ENCODE measurements at places on chromosomes 7 and 10.

- DNase-seq: no peak
These were observed 222.0 kb upstream of the C7orf33 start for GRCh38 chr7:148368562-148368961.

DNA sequence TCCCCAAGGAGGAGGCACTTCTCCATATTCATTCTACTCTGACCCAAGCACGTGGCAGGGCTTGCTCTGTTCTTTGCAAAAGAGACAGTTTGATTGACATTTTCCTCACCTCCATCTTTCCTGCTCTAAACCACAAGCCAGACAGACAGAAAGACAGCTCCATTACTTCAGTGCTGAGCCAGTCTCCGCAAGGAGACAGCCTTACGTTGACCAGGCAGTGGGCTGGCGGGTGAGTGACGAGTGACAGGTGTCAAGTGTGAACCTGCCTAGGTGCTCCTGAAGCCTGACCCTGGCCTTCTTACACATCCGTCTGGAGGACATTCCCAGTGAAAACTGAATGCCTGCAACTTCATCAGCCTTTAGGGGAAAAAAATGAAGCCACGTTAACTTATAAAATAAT lies 314.6 kb downstream of the TNS3 start:
- no peak for DNase-seq

DNA sequence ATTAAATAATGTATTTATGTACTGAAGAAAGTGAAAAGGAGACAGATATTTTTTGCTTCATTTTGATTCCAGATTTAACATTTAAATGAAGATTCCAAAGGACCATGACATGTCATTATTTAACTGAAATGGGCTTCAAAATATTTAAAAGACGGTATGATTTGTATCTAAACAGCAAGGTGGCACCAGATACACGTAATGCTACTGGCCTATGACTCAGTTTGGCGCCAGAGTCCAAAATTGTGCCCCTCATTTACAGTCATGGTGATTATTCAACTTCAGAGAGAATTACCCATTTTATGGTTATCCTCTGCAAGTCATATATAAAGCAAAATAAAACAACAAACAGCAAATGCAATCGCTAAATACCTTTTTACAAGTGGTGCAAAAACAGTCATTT lies 94.5 kb downstream of the ETV1 start:
- DNase-seq: no peak

GRCh38 chr7:31432836-31433340 lies 81.0 kb upstream of the ITPRID1 start:
- peak; percentile 43 for DNase-seq

DNA sequence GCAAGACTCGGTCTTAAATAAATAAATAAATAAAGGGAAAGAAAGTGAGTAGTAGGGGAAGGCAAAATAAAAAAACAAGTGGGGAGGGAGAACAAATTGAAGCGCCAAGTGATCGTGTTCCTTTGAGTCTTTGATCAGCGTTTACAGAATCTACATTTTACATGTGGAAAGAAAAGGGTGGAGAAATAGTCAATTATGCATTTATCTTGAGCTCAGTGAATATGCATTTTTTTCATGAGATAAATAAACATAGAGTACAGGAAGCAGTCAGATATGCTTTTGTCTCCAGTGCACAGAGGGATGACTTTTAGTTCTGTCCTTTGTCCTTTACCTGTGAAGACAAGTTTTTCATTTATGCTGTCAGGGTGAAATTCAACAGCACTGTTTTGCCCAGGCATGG lies 6.1 kb upstream of the GUSB start:
- no peak for DNase-seq

DNA sequence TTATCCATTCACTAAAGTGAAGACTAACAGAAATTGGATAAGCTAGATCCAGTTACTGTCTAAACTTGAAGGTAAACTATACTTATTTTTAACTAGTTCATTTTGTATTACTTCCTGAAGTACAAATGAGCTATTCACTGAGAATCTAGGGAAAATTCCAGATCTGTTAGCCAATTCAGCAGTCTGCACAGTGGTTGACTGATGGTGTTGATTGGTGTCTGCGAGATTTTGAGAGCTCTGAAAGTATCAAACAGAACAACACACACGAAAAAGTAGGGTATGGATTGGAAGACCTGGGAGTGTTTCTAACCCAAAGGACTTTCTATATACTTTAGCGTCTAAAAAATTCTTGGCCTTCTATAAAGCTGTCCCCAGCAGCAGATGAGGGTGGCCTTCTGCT lies 33.6 kb upstream of the AGR2 start:
- DNase-seq: peak; percentile 27

DNA sequence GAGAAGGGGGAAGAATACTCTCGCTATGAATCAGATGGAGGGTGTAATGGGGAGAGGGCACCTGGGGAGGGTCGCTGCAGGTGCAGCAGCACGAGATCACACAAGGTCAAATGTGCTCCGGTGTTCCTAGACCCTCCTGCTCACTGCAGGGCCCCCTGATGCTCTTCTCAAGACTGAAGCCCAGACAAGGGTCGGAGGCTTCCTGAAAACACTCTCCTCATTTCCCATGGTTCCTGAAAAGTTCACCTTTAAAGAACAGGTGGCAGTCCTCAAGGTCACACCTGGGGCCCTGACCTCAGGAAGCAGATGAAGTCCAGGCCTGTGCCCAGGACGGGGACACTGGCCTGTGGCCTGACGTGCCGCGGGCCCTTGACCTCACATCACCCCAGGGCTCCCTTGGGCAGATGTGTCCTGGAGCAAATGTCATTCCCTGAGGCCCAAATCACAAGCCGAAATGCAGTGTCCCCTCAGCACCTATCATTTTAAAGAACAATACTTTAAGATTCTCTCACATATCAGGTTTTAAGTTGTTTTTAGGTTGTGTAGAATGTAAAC lies 289.8 kb downstream of the GLRX3 start:
- no peak for DNase-seq

DNA sequence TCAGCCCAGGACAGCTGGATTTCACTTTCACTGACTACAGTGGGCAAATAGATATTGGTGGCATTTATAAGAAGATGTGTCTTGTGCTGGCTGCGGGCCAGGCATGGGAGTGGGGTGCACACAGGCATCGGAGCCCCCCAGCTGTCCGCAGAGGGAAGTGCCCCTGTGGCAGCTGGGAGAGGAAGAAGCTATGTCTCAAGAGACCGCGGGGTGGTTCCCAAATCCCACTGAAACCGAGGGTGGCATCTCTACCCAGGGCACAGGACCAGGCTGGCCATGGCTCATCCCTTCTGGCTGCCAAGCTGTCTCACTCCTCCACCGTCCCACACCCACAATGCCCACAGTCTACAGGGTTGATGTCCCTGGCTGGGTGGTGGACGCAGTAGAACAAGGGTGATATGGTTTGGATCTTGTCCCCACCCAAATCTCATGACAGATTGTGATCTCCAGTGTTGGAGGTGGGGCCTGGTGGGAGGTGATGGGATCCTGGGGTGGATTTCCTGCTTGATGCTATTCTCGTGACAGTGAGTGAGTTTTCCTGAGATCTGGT lies 94.8 kb downstream of the TCERG1L start:
- DNase-seq: no peak

DNA sequence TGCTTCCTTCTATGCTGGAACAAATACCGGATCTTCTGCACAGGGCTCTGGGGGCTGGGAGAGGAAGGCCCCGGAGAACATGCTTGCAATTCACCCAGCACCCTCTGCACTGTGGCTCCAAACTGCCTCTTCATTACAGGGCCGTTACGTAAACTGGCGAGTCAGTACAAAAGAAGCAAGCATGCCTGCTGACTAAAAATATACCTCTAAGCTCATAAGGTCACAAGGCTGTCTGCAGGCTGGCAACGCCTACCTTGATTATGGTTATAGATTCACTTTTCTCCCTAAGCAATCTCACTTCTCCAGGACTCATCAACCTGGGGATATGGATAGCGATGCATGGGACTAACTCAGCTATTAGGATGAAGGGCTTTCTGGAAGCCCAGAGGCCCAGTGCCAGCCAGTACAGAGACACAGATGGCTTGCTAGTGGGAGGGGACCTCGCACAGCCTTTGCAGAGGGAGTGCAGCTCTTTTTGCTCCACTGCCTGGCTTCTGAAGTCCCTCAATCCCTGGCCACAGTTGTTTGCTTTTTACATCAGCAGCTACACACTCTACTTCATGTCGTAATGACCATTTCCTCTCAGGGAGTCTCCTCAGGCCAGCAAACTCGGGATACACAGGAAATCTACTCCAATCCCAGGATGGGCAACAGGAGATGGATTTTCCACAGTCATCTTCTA lies 96.1 kb downstream of the SH3PXD2A start:
- no peak for DNase-seq

- peak; percentile 80 for DNase-seq
These were observed 607.2 kb upstream of the MGMT start for GRCh38 chr10:128859738-128860386.

GRCh38 chr7:37443627-37444026 lies 5.0 kb downstream of the ELMO1 start:
- DNase-seq: no peak

GRCh38 chr10:3924344-3924743 lies 139.3 kb upstream of the KLF6 start:
- DNase-seq: peak; percentile 48

GRCh38 chr10:122310311-122311050 lies 39.4 kb downstream of the BTBD16 start:
- DNase-seq: peak; percentile 92

GRCh38 chr10:62297857-62298256 lies 29.2 kb upstream of the RTKN2 start:
- no peak for DNase-seq

GRCh38 chr7:97731736-97732564 lies at the start of gene TAC1:
TAC1 (plus strand) TSS chr7:97732086; CDS start chr7:97732613, 527 bp downstream.
- no peak for DNase-seq

GRCh38 chr7:45191396-45191795 lies 33.8 kb downstream of the RAMP3 start:
- DNase-seq: no peak

DNA sequence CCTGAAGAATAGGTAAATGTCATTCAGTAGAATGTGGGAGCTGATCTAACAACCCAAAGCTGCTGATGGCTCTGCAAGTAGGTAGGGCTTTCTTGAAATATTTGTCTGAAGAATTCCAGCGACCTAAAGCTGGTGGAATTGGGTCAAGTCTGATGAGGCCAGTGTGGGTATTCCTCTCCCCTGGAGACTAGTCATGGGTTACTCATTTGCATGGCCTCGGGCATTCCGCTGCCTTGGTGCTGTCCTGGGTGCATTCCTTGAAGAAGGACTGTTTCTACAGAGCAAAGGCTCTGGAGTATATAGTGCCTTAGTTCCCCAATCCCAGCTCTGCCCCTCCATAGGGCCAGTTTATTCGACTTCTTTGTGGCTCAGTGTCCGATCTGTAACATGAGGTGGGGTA lies 19.2 kb downstream of the PDK4 start:
- DNase-seq: peak; percentile 98

GRCh38 chr7:983616-984071 lies 663 bp downstream of the CYP2W1 start:
- DNase-seq: no peak

DNA sequence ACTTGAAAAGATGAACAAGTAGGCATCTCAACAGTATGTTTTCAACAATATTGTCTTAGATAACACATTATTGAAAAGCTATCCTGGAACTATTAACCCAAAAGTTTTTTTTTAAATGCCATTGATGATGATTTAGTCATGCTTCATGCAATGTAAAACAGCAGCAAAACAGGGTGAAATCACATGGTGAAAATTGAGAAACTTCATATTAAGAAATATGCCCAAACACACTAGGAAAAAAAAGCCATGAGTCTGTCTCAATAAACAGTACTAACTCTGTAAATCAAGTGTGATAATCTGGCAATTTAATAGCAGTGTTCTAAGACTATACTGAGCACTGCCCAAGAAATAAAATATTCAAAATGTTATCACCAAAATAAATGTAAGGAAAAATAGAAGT lies 613.1 kb downstream of the KCNMA1 start:
- no peak for DNase-seq

GRCh38 chr7:47725031-47725780 lies 143.3 kb upstream of the TNS3 start:
- DNase-seq: no peak

GRCh38 chr7:5773661-5774086 lies 7.8 kb downstream of the RNF216 start:
- peak; percentile 80 for DNase-seq

DNA sequence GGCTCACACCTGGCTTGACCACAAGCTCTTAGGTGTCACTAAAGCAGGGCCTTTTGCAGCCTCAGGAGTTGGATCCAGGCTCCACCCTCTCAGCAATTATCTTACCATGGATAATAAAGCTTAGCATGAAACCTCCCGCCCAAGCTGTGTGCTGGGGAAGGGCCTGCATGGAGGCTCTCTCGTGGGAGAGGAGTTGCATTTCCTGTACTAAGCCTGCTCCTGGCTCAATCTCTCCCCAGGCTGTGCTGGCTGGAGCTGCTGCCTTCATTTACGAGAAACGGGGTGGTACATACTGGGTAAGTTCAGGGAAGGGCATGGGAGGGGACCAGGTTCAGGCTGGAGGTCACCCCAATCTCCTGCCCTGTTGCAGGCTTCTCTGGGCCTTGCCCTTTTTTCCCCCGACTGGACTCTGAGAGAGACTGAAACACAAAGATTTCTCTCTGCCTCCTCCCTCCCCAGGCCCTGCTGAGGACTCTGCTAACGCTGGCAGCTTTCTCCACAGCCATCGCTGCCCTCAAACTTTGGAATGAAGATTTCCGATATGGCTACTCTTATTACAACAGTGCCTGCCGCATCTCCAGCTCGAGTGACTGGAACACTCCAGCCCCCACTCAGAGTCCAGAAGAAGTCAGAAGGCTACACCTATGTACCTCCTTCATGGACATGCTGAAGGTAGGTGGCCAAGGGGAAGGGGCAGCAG lies 2.7 kb downstream of the TMEM176A start:
- no peak for DNase-seq

GRCh38 chr7:36406156-36406555 lies 16.5 kb downstream of the ANLN start:
- no peak for DNase-seq

GRCh38 chr10:103896225-103896624 lies 21.8 kb downstream of the STN1 start:
- no peak for DNase-seq

- no peak for DNase-seq
These were observed 201.4 kb upstream of the AOAH start for GRCh38 chr7:36925691-36926090.

DNA sequence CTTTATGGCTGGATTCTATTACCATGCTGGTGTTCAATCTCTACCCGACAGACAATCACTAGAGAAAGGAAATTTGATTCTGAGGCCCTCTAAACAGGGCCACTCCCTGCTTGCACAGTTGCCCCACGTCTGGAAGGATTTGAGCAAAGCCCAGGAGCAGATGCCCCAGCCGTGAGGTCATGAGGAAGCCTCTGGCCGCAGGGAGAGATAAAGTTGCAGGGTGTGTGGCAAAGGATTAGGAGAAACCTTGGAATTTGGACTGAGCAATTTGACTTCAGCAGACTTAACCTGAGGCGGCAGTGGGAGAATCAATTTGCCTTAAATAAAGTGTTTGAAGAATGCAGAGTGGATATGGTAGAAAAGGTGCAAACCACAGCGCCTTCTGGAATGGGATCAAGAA lies 40.2 kb upstream of the KLF6 start:
- peak; percentile 98 for DNase-seq

Measured in trophoblast cell (in vitro differentiated cells and primary cell).